Stimulated activated CD4-positive, alpha-beta T cell treated with anti-CD3 and anti-CD28 coated beads, Interleukin-15, amount 100 ng/mL, for 24 hours (primary cell): ENCODE measurements at places on chromosomes 7 and 10.
A peak's percentile ranks its signal among the peaks of the same experiment; 100 is the strongest.

DNA sequence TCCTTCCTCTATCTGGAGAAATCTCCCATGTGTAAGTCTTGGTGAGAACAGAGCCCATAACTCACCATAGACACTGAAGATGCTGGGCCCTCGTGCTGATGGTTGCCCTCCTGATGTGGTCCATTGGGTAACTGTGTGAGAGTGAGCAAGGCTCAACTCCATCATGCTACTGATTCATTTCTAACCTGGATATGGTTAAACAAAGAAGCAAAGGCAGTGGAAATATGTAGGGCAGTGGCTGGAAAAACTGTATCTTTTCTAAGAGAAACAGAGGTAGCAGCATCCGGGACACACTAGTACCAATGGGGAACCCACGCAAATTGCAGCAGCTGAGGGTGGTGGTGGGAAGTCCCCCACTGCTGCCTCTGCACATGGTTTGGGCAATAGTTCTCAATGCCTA is 221.7 kb downstream of the KLF6 start:
- peak; percentile 74 for DNase-seq

DNA sequence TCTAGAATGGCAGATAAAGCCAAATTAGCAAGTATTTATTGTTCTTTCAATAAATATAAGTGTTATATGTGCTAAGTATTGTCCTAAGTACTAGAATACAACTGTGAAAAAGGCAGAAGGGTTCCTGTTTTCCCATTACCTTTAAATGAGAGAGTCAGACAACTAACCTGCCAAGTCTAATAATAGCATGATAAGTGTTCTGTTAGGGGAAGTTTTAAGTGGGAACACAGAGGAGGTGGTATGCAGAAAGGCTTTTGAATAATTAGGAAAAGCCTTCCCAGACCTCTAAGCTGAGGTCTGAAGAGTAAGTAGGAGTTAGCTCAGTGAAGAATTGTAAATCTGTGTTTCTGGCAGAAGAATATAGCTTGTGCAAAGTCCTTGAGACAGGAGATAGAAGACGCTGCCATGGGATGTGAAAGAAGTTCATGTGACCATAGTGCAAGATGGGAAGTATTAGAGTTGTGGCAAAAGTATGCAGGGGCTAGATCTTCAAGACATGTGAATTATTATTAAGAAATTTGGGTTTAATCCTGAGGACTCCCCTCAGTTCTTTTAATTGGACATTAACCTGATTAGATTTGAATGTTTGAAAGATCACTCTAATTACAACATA is 12.5 kb downstream of the SHOC2 start:
- DNase-seq = no peak

- no peak for DNase-seq
These were observed 128.7 kb downstream of the COBL start for GRCh38 chr7:51187941-51188340.

GRCh38 chr10:122062831-122063674 is 74.1 kb downstream of the TACC2 start:
- no peak for DNase-seq

DNA sequence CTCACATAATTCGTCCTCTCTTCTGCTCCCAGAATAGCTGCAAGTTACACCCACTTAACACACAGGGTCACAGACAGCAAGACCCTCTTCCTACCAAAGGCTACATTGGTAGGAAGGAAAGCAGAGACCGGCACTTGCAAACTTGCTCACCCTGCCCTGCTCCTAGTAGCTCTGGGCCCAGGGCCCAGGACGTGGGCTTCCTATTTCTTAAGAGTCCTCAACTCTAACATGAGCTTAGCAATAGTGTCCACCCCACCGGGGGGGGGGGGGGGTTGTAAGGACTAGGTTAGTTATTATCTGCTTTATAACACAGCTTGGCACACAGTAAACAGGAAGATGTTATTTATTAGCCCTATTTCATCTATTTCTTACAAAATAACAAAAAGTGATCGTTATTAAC is 106.6 kb downstream of the GRB10 start:
- no peak for DNase-seq

GRCh38 chr10:7797582-7797981 is 9.6 kb downstream of the ATP5F1C start:
- peak; percentile 12 for DNase-seq

DNA sequence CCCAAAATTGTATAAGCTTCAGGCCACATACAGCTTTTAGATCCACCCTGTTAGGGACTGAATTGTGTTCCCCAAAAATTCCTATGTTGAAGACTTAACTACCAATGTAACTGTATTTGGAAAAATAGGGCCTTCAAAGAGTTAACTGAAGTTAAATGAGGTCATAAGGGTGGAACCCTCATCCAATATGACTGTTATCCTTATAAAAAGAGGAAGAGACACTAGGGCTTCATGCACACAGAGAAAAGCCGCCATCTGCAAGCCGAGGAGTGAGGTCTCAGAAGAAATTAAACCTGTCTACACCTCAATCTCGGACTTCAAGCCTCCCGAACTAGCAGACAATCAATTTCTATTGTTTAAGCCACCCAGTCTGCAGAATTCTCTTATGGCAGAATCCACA is 317.9 kb upstream of the NFE2L3 start:
- DNase-seq = no peak

DNA sequence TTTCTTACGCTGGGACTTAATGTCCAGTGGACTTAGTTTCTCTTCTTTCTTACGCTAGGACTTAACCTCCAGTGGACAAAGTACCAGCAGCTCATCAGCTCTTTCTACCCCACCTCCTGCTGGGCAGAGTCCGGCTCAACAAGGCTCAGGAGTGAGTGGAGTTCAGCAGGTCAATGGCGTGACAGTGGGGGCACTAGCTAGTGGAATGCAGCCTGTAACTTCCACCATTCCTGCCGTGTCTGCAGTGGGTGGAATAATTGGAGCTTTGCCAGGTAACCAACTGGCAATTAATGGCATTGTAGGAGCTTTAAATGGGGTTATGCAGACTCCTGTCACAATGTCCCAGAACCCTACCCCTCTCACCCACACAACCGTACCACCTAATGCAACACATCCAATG is 199.7 kb downstream of the MLLT10 start:
- DNase-seq = no peak

DNA sequence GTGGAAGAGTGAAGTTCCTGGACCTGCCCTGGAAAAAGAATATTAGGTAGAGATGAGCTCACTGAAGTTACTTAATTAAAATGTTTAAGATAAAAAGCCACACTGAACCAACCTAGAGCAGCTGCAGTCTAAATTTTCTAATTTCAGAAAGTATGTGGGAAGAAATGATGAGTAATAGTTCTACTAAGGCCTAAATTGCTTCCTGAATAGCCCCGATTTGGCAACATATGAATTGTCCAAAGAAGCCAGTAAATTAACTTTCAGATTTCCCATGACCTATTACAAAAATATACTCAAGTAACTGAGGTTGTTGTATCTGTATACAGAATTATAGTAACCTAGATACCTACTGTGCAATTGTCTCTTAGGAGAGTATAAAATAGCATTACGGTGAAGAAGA is 312.6 kb downstream of the IPMK start:
- DNase-seq = no peak

DNA sequence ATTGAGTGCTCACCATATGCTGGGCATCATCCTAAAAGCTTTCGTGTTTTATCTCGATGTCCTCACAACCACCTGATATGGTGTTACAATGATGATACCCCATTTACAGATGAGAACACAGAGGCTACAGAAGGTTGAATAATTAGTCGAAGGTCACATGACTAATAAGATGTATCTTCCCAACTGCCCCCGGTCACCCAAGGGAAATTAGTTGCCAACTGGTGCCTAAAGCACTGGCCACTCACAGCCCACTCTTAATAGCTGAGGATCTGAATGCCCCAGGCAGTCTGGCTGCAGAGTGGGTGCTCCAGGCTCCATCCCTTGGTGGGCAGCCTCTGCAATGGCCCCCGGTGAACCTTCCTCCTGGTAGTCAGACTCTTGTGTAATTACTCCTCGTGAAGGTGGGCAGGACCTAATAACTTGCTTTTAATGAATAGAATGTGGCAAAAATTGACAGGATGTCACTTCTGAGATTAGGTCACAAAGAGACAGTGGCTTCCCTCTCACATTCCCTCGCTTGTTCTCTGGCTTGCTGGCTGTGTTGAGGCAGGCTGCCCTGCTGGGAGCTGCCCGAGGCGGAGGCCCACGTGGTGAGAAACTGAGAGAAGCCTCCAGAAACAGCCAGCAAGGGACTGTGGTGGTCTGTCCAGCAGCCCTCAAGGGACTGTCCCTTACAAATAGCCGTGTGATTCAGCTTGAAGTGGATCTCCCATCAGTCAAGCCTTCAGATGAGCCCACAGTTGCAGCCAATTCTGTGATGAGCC is 109.4 kb downstream of the ARHGAP22 start:
- no peak for DNase-seq

- DNase-seq = no peak
These were observed 339.8 kb upstream of the LRRTM3 start for GRCh38 chr10:66586073-66586472.

DNA sequence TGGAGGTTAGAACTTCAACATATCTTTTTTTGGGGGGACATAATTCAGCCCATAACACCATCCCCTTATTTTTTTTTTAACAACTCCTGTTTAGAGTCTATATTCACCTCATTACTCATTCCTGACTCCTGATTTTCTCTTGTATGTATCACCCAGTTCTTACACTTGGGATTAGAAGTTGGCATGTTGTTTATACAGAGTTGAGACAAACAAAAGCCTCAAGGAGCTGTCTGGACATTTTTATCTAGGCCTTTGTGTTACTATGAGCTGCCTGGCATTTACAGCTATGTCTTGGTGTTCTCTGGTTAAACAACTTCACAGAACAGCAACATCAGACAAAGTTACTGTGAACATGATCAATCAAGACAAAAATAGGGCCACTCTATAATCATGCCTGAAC is 517.5 kb downstream of the KIF20B start:
- no peak for DNase-seq

DNA sequence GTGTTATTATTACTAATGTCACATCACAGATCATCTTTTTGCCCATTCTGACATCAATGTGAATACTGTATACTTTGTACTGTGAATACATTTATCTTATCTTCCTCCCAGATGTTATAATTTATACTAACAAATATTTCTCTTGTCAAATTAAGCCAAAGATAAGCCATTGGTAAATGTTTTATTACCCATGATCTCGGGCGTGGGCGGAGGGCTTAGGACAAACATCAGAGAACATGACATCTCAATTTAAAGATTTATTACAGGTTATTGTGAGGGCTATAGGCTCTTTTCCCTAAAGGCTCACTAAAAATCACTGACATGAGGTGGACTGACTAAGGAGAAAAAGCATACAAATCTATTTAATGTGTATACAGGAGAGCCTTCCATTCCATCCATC is 58.2 kb upstream of the DGKB start:
- DNase-seq = no peak
